NB4 (cell line): ENCODE measurements at places on chromosomes 11 and 22.

DNA sequence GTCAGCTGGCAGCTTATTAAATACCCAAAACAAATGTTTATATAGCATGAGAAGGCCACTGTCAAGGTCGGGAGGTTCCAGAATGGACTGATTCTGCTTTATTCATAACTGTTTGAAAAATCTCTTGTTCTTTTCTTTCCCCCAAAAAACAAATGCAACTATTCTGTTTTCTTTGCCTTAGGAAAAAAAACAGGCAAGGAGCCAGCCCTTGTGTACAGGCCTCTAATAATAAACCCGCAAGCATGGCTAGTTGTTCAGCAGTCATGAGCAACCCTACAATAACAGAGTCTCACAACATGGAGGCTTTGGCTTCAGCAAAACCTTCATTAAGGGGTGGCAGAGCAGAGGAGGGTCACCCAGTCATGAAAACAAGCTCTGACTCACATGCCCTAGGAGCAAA, 191.7 kb downstream of the KIRREL3 start:
- DNase-seq, result no peak

GRCh38 chr11:129331217-129331616, 44.4 kb upstream of the BARX2 start:
- no peak for DNase-seq

DNA sequence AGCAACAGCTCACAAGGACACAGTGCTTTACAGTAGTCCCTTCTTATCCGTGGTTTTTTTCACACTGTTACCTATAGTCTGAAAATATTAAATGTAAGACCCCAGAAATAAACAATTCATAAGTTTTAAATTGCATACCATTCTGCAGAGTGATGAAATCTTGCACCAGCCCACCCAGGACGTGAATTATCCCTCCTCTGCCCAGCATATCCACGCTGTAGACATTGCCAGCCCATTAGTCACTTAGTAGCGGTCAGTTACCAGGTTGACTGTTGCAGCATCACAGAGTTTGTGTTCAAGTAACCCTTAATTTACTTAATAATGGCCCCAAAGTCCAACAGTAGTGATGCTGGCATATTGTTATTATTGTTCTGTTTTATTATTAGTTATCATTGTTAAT, 3.6 kb downstream of the CLTCL1 start:
- no peak for DNase-seq

DNA sequence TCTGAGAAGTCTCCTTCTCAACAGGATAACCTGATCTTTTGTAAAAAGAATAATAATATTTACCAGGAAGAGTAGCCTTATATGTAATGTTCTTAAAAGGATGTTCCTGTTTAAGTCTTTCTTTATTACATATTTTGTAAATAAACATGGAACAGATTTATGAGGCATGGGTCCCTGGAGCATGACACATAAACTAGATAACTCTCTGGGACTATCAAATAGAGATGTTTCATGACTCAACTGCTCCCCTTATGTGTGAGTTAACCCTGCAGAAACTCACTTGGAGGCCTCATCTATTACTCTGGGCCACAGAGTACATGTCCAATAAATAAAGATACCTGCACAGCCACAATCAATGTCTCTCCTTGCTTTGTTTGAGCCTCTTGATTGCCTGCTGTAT, 64.6 kb downstream of the GDPD4 start:
- DNase-seq, result no peak

DNA sequence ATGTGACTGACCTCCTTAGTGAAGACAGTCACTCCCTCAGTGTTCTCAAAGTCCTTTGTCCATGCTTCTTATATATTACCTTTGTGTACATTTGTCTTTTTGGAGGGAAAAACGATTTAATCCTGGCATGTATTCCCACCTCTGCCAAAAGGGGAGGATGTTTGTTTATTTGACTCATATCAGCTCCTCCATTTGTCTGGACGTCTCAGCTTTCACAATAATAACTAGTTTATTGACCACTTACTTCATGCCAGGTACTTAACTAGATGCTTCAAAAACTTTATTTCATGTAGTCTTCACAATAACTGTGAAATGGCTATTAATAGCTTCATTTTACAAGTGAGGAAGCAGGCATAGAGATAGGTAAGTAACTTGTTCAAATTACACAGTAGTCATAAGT, 5.3 kb downstream of the TBCEL start:
- DNase-seq, result no peak

DNA sequence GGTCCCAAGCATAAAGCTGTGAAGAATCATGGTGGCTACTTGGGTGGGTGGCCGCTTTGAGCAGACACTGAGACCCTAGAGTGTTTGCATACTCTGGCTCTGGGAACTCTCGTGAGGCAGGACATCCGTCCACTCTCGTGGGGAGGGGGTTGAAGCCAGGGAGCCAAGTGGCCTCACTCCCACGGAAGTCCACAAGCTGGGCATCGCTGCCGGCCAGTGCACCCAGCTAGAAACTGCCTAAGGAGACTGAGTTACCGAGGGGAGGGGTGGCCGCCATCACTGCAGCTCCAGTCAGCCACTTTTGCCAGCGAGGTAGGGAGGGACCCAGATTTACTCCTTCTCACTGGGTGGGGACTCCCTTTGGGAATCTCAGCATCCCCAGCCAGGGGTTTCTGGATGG, 20.5 kb downstream of the MRGPRX2 start:
- DNase-seq, result no peak

GRCh38 chr11:5666402-5666793, 18.5 kb downstream of the TRIM5 start:
- no peak for DNase-seq

DNA sequence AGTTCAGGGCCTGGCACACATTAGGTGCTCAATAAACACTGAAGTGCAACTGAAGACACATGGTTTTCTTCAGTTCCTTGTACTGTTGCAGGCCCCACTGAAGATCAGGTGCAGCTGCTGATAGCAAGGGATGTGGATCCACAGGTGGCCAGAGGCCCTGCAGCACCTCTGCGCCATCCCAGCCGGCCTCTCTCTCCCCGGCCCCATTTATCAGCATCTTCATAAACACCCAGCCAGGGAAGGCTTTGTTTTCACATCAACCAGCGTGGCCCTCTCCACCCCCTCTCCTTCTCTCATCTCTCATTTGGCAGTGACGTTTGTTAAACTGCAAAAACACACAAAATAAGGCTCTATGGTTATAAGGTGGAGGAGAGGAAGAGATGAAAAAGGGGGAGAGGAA, 528.8 kb downstream of the BUD13 start:
- DNase-seq, result no peak

DNA sequence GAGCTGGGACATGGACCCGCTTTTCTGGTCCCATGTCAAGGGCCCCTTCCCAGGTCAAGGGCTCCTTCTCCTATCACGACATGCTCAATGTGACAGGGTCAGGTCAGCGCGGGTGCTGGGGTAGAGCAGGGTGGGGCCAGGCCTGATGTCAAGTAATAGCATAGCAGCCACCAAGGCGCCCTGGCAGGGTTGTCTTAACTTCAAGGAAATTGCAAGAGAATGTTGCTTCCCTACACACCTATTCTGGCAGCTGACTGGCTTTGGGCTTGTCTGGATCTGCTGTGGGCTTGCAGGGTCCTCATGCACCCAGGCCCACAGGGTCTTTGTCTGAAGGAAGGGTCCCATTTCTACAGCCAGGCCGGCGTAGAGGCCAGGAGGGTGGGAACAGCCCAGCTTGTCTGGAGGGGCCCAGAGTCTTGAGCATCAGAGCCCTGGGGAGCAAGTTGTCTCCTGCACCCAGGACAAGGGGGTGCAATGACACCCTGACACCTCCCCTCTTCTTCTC, 71.4 kb downstream of the BUD13 start:
- no peak for DNase-seq

DNA sequence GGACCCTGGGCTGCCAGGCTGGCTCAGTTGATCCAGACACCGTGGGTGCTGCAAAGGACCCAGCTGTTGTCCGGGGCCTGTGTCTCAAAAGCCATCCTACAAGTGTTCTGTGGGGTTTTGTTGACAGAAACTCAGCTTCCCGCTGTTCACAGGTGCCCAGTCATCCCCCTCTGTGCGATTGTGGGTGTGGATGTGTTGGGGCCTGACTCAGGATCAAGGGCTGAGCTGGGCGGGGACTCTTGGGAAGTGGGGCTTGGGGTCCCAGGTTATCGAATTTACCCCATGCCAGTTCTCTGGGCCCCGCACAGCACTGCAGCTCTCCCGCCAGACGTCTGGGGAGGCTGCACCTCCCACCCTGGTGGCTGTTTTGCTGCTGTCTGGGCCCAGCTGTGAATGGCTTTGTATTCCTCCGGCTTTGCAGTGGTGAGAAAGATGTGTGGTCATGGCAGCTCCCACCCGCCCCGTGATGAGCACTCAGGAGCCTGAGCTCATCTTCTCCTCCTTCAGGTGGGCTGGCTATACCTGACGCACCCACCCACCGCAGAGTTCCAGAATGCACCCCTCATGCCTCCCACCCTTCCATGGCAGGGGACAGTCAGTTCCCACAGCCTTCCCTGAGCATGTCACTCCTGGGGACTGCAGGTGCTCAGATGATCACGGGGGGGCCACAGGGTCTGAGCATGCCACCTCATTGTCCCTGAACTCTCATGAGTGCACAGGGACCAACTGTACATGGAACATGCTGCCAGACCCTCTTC, 3.6 kb upstream of the AP2A2 start:
- DNase-seq, result no peak
